Stimulated activated CD4-positive, alpha-beta T cell treated with anti-CD3 and anti-CD28 coated beads, TNF-alpha, amount 100 ng/mL, for 1 hour (primary cell): ENCODE measurements at places on chromosomes 3 and 15.

- no peak for DNase-seq
Measured at GRCh38 chr3:4926892-4927291, 52.3 kb upstream of the BHLHE40 start.

DNA sequence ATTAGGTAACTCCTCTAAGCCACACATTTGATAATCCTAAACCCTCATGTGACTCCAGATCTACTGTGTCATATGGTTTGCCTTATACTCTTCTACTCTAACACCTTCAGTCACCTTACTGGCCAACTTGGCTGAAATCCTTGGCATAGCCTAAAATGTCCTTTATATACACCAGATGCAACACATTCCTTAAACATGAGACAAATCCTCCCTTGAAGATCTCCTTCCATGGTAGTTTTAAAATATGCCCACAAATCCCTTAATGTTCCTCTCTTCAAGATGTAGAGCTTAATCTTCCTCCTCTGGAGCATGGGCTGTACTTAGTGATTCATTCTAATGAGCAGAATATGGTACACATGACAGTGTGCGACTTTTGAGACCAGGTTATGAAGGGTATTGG, 238.9 kb downstream of the SUCLG2 start:
- no peak for DNase-seq

DNA sequence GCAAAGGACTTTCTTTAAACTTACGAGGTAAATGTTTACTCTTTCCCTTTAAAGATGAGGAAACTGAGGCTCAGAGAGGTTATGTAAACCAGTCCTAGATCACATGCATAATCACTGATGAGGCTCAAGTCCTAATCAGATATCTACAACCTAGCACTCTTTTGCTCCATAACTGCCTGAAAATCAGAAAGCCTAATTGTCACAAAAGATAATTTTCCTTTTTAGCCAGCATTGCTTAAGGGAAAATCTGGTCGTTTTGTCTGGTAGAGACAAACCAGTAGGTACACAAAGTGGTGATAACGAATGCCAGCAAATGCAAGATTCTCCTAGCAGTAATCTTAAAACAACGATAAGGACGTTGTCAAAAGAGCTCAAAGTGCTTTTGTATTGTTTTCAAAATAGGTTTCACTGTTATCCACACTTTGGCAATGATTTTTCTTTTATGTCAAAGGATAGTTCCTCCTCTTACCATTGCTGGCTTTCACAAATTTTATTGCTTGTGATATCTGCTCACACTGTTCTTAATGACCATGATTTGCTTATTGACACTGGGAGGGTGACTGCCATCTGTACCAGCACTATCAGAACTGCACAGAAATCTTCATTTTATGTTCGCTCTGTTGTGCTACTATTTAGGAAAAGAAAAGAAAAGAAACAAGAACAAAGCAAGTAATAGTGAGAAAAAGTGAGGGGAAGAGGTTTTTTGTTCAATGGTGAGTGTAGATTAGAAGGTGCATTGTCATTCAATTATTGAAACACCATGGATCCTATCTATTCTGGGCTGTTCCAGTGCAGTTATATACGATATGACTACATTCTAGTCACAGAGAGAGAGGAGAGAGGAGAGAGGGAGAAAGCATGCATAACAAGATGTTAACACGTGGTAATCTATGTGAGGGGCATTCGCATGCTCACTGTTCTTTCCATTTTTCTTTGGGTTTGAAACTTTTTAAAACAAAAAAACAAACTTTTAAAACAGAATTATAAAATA, 13.7 kb downstream of the IQCH start:
- DNase-seq, result no peak

DNA sequence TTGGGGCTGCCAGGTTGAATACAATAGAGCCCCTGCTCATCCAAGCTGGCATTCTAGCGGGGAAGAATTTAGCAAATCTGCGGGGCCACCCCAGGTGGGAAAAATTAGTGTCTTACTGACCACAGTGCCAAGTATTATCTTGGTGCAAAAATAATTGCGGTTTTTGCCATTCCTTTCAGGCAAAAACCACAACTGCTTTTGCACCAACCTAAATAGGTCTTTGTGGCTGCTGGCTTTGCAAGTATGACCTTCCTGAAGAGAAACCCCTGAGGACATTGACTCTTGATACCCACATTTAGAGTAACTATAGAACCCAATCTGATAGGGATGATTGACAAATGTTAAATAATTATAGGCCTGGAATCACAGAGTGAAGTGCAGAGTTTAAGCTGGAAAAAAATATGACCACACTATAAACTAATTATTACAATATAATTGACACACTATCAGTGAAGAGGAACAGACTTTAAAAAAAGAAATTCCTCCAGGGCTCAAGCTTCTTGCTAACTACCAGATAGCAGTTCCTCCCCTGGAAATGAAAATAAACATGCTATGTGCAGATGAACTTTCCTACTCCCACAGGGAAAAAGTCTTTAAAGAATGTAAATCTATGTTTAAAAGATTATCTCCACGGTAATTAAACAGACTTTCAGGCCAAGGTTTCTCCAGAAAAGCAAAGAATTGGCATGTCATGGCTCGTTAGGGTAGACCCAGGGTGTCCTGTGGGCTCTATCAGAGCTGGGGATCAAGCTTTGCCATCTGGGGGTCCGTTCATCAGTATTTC, 34.4 kb downstream of the CA12 start:
- DNase-seq, result no peak

DNA sequence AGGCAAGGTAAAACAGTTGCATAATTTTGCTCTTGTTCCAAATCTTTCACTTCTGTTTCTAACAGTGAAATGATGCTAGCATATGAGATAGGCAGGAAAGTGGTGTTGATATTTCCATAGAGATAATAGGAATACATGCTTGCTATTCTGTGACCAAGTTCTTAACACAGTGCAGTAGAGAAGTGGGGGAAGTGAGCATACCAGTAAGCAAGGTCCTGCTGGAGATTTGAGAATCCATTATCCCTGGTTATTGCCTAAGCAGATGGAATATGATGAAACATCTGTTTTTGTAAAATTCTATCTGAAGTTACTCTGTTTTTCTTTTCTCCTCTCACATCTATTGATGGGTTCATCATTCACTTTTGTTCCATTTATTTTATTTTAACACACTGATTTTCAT, 28.7 kb downstream of the USP8 start:
- no peak for DNase-seq

DNA sequence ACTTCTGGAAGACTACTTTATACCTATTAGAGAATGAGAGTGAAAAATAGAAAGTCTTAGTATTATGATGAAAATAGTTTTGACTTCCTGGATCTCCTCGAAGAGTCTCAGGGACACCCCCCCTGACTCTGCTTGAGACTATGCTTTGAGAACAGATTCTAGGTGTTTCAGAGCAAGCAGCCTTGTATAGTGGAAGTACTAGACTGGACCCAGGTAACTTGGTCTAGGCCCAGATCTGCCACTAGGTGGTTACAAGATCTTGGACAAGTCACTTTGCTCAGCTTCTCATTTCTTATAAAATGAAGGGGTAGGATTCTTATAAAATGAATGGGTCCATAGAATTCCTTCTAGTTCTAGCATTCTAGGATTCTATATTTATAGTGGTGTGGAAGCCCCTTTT, 9.1 kb downstream of the ABHD5 start:
- DNase-seq, result no peak
